ENCODE measurements at places on chromosomes 5 and 9.

DNA sequence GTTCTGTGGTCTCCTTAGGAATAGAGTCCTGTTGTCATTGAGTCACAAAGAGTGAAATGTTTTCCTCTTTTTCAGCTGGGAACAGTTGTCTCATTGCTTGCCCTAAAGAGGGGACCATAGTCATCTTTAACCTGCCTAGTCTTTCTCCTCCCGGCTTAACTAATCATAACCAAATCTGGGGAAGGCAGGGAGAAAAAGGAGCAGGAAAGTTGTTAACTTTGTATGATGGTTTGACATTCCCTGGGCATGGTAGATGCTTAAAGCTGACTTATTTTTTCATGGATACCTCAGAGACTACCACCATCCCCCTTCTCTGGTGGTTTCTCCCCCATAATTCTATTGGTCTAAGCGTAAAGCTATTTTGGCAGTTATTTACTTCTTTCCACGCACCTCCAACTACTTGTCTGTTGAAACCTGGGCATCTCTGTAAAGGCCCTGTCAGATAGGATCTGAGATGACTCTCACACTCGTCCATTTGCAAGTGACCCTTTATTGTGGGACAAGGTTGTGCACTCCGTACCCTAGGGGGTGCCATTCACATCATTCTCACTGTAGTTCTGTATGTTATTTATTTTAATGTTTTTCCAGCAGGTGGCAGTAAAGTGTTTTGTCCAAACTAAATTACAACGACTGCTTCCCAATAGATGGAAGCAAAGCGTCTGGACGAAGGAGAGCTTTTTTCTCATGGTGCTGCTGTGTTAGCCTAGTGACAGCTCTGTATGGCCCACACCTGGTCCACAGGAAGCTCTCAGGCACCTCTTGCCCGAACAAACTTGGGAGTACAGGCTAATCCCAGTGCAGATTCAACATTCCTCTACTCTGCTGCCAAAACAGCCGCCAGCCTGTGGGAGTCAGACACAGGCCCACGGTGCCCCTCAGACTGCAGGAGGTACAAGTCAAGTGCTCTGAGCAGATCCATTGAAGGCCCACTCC lies 3.0 kb upstream of the FAM13B start:
- peak; percentile 52 for DNase-seq

DNA sequence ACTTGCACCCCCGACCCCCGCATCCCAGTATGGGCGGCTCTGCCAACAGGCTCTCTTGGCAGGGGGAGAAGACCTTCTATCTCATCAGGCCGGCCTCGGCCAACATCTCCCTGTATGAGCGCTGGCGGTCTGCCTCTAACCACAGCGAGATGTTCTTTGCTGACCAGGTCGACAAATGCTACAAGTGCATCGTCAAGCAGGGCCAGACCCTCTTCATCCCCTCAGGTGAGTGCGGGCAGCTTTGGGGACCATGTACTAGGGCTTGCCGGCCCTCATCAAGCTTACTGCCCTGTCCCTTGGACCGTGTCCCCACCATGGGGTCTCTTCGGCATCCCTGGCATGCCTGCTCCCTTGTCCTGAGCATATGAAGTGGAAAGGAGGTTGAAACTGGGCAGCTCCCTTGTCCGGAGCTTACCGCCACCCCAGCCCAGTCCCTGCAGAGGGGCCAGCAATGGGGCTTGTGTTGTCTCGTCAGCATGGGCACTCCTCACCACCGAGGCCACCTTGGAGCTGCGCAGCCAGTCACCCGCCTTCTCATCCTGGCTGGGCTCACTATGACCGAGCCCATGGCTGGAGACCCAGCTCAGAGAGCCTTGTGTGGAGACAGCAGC lies 78.1 kb downstream of the PHF2 start:
- DNase-seq: no peak

DNA sequence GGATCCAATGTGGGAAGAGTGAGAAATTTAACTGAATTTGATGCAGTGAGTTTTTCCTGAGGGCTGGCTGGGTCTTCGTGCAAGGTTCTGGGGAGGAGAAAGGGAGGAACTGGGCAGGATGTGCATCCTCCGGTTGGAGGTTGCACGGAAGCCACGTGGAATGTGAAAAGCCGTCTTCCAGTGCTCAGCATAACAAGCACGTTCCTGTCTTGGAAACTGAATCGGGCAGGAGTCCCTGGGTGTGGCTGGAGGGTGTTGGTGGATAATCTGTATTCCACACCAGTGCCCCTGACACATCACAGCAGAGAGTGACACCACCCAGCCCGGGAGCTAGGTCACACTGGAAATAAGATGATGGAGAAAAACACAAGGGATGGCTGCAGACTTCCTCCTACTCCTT lies 154.3 kb downstream of the C5orf15 start:
- no peak for DNase-seq

DNA sequence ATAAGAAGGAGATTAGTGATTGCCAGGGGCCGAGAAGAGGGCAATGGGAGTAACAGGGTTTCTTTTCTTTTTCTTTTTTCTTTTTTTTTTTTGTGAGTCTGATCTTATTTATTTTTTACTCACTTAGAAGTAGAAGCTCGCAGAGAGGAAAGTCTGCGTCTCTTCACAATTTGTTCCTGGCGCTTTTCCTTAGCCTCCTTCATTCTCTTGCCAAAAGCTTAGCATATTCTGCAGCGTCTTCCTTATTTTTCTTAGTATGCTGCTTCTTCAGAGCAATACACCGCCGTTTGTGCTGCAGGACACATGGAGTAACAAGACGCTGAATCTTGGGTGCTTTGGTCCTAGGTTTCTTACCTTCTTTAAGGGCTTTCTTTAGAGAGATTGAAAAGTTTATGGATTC lies 30.3 kb upstream of the DENND4C start:
- no peak for DNase-seq

GRCh38 chr5:61675015-61675692 lies 343.1 kb downstream of the ZSWIM6 start:
- no peak for DNase-seq

GRCh38 chr9:27117489-27118135 lies 8.6 kb downstream of the TEK start:
- peak; percentile 75 for DNase-seq

GRCh38 chr5:62327138-62328053 lies 21.4 kb downstream of the KIF2A start:
- no peak for DNase-seq
